ENCODE measurements at places on chromosomes 2 and 18.

DNA sequence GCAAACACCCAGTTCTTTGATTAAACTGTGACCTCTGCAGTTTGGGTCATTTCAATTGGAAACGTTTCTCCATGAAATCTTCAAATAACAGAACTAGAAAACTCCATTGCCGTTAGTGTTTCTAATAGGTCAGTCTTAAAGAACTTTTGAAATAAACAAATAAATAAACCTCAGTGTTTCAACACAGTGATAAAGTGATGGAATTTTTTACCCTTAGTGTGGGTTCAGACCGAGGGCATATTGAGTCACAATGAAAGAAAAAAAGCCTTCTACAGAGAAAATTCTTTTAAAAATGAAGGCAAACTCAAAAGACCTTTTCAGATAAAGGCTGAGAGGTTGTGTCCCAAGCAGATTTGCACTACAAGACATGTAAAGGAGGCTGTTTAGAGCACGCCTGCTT is 149.6 kb downstream of the NCKAP5 start:
- DNase-seq = no peak

DNA sequence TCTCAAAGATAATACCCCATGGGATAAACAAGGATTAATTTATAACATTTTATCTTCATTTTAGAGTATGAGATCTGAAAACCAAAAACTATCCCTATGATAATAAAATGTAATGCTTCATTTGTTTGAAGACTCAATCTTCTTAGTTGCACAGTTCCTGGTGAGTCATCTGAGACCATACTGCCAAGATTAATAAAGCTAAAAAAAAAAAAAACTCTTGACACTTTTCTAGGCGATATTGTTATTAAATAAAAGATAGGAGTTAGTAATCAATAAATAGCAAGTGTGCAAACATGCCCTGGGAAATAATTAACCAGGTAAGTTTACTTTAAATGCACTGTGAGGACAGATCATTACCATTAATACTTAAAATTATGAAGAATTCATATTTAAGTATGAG is 83.9 kb downstream of the RPE start:
- no peak for DNase-seq

- DNase-seq = no peak
Measured at GRCh38 chr2:160657196-160657595, 163.6 kb upstream of the RBMS1 start.

DNA sequence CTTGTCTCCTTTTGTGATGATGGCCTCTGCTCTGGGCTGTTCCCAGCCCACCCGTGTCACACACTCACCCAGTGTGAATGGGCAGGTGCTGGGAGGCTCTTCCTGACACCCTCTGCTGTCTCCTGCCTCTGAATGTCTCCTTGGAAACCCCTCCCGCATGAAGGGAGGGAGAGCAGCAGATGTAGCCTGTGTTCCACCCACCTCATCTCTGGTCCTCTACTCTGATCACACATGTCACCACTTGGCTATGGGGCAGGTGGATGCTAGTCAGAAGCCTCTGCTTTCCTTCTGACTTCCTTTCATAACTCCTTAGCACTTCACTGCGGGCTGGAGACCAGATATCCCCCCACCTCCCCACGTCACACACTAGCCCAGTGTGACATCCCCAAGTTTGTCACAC is 23.9 kb downstream of the EFR3B start:
- DNase-seq = no peak

DNA sequence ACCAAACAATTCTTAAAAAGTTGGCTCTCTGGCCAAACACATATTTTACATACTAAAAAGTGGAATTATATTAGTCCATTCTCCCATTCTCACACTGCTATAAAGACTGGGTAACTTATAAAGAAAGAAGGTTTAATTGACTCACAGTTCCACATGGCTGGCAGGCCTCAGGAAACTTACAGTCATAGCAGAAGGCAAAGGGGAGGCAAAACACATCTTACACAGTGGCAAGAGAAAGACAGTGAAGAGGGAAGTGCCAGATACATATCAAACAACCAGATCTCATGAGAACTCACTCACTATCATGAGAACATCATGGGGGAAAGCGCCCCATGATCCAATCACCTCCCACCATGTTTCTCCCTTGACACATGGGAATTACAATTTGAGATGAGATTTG is 42.6 kb downstream of the EDAR start:
- no peak for DNase-seq

DNA sequence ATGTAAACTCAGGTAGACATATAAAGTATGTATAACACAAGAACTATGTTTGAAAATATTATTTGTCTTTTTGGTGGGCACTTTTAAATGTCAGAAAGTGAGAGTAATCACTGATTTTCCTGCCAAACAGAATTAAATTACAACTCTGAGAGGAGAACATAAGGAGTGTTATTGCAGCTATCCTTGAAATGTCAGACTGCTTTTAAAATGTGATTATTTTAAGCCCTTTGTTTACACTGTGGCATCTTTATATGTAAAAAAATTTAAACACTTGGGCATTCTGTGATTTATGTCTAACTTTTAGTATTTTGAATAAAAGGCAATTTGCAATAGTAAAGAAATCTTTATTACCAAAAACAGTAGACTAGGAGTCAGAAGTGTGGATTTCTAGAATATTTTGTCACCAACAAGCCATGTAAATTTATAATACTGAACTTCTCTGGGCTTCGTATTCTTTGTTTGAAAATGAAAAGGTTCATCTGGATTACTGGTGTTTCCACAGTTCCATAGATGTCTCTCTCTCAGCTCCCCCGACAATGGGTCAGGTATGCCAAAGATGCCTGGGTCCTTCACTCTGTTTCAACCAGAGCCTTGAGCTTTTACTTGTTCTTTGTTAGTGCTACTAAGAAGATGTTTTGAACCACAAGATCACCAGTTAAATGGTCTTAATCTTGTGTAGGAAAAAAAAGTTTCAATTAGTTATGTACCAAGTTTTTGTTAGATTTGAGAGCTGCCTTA is 38.8 kb downstream of the GULP1 start:
- no peak for DNase-seq

DNA sequence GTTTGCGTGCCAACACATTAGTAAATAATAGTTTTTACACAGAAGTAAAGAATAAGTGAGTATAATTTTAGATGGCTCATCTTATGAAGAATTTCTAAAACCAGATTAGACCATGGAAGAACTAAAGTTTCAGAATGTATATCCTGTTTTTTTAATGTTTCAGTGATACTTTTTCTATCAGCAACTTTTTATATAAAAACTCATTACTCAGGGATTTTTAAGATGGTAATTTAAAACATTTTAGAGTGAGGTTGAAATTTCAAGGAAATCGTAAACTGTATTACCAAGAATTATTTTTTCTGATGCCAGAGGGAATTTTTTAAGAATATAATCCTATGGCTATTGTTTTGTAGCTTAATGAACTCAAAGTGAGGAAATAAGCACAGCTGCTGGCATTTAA is 128.5 kb upstream of the FANCL start:
- no peak for DNase-seq

DNA sequence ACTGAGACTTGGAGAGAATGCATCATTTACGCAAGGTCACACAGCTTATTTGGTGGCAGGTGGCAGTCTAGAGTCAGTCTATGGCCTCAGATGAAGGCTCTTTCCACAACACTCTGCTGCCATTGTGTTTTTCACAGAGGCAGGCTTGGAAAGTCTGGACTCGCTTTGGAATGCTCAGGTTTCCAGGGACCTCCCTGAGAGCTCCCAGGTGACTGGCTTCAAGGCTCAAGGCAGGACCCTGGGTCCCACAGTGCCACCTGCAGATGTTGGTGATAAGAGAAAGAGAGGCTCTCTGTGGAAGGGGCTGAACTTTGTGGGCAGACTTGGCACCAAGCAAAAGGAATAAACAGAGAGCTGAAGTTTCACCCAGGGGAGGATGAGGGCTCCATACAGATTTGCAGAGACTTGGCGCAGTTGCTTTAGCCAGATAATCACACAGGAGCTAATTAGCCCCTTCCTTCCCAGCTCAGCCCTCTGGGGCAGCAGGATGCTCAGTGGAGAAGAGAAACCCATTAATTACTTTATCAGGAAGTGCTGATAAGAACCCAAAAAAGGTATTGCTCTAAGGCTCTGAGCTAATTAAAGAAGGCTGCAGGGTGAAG is 103.5 kb downstream of the LBH start:
- no peak for DNase-seq

DNA sequence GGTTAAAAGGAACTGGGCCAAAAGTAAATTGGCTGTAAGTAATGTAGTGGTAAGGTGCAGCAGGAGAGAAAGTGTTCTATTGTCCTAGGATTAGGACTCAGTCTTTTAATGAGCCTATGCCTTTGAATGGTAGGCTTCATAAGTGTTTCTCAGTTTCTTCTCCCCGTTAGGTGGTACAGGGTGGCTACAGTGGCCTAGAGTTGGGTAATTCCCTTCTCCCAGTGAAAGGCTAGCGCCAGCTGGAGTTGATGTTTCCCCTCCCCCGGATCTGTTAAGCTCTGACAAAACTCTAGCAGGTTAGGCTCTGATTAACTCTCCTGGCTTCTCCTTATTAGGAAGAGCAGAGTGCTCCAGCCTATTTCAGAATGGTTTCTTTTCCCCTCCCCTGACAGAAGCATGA is 127.7 kb downstream of the DNAH6 start:
- DNase-seq = no peak

- DNase-seq = no peak
Measured at GRCh38 chr2:60872510-60872928, 8.9 kb upstream of the REL start.

DNA sequence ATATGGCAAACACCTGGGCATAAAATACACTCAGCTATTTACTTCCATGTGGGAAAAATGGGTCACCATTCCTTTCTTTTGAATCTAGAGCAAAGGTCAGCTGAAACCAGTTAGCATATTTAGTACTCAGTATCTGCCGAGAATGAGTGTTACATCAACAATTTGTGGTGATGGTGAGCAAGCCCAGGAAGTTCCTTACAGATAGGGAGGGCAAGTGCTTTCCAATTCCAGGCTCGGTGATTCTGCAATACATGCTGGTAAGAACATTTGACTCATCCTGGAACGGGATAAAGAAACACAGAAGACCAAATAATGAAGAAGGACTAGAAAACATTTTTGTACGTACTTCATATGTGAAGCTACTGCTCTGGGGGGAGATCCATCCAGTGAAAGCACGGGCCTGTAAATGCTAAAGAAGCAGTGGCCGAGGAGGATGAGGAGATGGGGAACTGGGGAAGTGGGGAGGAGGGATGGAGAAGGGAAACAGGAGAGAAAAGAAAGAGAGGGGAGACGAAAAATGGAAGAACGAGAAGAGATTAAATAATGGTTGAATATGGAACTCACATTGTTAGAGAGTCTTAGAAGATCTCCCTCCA is 251.9 kb downstream of the TTC32 start:
- DNase-seq = no peak

GRCh38 chr2:126085011-126085795 is 570.8 kb upstream of the GYPC start:
- DNase-seq = no peak

GRCh38 chr2:70104231-70105111 is 17.2 kb downstream of the PCBP1 start:
- DNase-seq = peak; percentile 77

GRCh38 chr2:235669269-235669831 is 175.5 kb downstream of the AGAP1 start:
- DNase-seq = peak; percentile 65

DNA sequence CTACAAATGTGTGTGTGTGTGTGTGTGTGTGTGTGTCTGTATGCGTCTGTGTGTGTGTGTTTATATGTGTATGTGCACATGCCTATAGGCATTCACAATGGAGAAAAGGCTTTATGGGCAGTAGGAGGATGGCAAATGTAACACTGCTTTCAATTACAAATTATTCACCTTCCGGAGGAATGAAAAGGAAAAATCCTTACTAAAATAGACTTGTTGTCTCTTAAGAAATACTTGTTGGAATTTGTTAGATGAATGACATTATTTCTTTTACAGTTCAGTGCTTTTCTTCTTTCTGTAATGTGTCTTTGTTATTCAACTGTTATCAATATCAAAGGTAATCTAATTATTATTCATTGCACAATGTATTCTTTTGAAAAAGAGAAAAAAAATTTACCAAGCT is 874.3 kb downstream of the ERBB4 start:
- no peak for DNase-seq

- no peak for DNase-seq
Measured at GRCh38 chr18:62037989-62038778, 145.4 kb upstream of the RNF152 start.

DNA sequence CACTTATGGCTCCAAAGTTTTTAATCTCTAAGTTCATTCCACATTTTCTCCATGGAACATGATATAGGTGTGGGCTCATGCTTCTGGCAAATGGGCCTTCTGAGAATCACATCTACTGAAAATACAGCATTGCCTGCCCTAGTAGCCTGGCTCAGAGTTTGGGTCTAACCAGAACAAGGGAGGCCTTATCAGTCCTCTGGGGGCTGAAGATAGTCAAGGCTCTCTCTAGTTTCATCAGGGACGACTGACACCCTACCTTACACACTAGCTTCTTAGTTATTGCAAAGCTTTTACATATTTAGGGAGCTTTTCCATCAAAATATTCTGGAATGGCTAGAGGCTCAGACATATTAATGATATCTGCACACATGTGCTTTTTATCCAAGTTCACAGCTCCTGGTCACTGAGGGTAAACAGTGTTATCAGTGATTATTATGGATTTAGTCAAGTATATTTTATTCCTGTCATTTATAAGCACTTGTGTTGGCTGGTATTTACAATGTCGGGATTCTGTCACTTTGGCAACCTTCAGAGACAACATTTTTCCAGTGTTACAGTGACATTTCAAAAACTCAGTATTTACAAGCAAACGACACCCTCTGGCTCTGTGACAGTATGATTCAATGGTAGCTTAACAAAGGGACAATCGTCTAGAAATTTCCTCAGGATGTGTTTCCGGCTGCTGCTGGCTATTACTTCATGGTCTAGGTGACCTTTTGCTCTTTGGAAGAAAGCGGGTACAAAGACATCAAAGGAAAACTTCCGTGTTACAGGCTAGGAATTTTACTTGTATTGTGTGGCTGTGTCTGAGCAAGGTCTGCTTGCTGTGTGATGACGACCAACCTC is 200.6 kb downstream of the TCF4 start:
- DNase-seq = no peak

GRCh38 chr2:19881908-19882265 is 19.9 kb downstream of the TTC32 start:
- peak; percentile 14 for DNase-seq

DNA sequence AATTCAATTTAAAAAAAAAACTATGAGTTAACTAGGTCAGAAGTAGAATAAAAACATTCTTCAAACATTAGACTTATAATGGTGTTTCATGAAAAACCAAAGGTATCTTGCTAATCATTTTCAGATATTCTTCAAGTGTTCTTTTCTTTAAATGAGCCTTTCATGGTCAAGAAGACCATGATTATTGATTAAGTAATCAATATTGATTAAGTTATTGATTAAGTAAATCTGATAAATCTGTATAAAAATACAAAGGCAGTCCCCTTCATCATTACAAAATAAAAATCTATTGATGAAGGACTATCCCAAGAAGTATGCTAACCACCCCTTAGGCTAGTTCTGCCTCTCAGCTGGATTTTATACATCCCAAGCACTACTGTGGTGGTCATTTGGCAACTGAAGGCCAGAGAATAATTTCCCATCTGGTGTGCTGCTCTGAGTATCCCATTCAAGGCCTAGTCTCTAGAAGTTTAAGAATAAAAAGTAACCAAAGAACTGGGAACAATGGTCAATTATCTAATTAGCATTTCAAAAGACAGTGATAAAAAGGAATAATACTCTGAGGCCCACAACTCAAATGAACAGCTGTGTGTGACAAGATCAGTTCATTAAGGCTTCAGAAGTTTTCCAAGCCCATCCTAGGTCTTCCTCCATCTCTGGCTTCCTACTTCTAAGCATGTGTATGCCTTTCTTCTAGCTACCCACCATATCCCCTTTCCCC is 63.5 kb downstream of the TCF4 start:
- no peak for DNase-seq

Measured in liver (tissue), 10 donors.